Activated naive CD4-positive, alpha-beta T cell treated with Interleukin-2 at 50 U/mL for 16 hours (primary cell): ENCODE measurements at places on chromosomes 7 and 10.

GRCh38 chr10:11424456-11425295, 186.8 kb downstream of the USP6NL start:
- no peak for DNase-seq

GRCh38 chr7:46157404-46157803, 236.3 kb upstream of the IGFBP3 start:
- DNase-seq, result no peak

GRCh38 chr10:42734536-42734935, 48.1 kb upstream of the BMS1 start:
- DNase-seq, result no peak

DNA sequence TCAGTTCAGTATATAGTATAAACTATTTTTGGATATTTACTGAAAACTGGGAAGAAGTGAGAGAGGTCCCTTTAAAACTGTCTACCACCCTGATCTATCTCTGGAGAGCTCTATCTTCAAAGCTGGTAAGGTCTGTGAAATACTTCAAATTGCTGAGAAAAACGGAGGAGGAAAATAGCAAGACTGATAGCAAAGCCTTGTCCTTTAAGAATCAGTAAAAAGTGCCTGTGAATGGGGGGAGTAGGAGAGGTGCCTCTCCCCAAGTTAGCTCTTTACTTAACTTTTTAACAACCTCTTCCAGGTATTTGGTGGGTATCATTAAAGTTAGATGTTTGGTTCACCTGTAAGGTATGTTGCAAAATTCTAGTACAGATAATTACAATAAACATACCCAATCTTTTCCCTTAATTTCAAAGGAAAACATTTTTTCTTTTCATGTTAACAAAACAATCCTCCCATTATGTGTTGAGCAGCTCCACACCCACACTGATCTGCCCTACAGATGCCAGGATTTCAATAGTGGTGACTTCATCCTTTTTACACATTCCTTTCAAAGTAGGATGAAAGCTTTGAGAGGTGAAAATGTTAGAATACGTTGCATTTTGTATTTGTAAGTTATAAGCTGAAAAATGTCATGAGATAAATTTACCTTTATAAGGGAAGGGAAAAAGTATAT, 149.2 kb downstream of the CRPPA start:
- DNase-seq, result no peak

GRCh38 chr10:110617425-110618229, 26.5 kb upstream of the RBM20 start:
- DNase-seq, result no peak

- DNase-seq, result no peak
These were observed 30.5 kb upstream of the ZRANB1 start for GRCh38 chr10:124911124-124912067.

- DNase-seq, result peak; percentile 55
These were observed 102.7 kb downstream of the FAM53B start for GRCh38 chr10:124641282-124642087.

DNA sequence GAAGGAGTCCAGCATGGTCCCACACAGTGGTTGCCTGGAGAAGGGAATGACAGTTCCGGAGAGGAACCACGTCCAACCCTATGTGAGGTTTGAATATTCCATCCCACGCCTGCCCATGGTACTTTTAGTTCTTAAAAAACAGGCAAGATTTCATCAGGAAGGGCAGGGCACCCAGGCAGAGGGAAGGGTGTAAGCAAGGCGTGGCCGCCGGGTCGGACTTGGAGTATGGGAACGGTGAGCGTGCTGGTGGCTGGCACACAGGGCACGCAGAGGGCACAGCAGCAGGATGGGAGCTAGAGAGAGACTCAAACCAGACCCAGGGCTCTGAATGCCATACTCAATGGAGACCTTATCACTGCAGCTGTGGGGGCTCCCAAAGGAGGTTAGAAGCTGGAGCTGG, 34.3 kb downstream of the FAM53B start:
- no peak for DNase-seq

DNA sequence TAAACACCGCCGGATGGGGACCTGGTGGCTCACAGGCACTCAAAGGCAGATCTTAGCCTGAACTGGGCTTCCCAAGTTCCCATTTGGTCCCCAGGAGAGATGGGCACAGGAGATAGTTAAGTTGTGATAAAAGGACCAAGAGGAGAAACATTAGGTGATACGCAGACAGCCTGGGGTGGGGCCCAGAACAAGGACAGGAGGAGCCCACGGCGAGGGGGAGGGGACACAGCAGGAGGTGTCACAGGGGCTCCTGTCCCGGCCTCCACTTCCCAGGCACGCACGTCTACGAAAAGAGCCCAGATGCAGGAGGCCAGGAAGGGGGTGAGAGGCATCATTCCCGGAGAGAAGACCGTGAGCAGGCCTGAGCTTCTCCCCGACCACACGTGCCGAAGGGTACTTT, 16.3 kb upstream of the DNAAF5 start:
- no peak for DNase-seq

DNA sequence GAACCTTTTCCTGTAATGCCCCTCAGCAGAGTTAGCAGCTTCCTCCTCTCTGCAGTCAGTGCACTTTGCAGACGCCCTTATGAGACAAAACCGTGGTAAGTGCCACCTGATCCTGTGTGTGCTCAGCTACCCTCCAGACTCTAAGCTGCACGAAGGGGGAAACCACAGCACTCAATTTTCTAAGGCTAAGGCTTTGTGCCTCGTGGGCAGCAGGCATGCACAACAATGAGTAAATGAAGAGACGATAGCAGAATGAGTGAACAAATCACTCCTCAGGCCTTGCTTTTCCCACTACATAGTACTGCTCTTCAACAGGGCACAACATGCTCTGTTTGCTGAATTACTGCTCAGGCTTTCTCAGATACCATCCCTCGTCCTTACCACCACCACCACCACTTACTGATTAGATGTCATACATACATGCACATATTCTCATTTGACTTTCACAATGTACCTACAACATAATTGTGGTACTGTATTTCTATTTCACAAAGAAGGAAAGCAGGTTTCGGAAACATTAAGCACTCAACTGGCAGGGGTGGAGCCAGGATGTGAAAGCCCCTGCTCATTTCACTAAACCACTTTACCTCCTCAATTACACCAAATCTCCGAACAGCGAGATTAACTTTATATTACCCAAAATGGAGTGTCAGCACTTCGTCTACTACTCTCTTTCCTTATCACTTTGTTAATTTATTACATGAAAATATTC, 85.4 kb downstream of the ICA1 start:
- peak; percentile 63 for DNase-seq

DNA sequence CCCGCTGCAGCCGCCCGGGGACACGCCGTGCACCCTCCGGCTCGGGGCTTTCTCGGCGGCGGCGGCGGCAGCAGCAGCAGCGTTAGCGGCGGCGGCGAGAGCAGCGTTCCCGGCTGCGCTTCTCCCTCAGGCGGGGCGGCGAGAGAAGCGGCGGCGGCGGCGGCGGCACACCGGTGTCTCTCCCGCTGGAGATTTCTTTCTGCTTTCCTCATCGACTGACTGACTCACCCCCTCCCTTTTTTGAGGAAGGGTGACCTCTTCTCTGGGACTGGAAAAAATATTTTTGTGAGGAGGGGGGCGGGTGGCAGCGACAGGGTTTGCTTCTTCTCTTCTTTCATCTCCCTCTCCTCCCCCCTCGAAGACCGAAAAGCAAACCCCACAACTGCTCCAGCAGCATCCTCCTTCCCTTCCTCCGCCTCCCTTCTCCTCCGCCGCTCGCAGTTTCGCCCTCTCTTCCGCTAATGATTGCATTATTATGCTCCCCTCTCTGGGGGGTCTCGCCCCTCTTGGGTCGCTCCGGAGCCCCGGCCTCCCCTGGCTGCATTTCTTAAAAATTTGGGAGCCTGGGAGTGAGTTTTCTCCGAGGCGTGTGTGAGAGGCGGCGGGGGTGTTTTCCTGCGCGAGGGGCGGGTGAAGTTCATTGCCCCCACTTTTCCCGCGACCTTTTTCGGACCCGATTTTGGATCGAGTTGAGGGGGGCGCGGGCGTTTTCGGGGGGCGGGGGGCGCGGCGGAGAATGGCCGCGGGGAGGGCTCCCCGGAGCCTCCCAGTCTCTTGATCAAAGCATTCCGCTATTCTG, 411 bp downstream of the AUTS2 start:
- DNase-seq, result no peak

- no peak for DNase-seq
These were observed 478.6 kb downstream of the LRMDA start for GRCh38 chr10:75910032-75910431.

DNA sequence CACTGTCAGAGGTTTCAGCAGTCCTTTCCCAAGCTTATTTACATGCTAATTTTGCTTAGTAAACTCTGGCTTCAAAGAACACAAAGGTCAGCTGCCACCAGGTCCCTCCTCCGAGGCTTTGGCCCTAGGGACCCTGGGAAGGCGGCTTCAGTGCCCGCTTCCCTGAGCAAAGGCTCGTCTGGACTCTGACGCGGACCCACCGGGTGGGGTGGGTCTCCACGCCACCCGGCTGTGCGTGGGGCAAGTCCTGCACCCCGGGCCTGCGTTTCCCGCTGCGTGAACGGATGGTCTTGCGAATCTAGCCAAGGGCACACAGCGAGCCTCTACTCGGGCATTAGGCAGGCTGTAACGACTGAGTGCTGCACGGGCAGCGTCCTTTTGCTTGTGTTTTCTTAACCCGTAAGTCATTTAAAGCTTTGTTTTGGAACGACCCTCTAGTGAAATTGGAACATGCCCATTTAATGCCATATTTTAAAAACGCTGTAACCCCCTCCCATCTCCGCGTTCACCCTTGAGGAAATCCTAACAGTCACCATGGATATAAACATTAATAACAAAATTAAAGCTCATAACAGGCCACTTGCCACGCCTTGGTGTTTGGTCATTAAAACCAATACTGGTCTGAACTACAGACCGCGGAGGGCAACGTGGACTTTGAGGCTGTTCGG, 828 bp downstream of the BNIP3 start:
- DNase-seq, result no peak

DNA sequence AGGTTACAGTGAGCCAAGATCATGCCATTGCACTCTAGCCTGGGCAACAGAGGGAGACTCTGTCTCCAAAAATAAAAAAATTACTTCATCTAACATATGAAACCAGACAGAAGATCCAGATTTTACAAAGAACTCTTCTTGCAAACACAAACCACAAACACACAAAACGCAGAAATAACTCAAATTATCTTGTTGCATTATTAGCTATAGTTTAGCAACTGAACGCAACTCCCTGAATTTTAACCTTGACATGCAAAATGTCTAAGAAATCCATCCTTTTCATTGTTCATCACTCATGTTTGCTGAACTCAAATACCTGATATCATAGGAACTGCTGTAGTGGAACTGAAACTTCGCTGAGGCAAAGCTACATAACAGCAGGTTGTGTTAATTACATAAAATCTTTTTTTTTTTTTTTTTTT, 64.1 kb downstream of the MICU1 start:
- DNase-seq, result no peak

DNA sequence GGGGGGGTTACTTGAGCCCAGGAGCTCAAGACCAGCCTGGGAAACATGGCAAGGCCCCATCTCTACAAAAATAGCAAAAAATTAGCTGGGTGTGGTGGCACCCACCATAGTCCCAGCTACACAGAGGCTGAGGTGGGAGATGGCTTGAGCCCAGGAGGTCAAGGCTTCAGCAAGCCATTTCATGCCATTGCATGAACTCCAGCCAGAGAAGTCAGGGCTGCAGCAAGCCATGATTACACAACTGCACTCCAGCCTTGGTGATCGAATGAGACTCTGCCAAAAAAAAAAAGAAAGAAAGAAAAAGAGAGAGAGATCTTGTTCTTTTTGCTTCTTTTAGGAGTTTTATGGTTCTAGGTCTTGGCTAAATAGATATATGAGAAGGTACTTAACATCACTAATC, 200.2 kb upstream of the PHYHIPL start:
- DNase-seq, result no peak

DNA sequence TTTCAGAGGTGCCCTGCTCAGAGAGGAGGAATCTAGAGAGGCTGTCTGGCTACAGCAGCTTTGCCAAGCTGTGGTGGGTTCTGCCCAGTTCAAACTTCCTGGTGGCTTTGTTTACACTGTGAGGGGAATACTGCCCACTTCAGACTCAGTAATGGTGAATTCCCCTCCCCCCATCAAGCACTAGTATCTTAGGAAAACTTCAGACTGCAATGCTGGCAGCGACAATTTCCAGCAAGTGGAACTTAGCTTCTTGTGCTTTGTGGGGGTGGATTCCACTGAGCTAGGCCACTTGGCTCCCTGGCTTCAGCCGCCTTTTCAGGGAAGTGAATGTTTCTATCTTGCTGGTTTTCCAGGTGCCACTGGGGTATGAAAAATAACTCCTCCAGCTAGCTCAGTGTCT, 42.8 kb downstream of the CYP2C8 start:
- DNase-seq, result no peak

GRCh38 chr10:22246680-22247391, 29.0 kb upstream of the EBLN1 start:
- peak; percentile 50 for DNase-seq

DNA sequence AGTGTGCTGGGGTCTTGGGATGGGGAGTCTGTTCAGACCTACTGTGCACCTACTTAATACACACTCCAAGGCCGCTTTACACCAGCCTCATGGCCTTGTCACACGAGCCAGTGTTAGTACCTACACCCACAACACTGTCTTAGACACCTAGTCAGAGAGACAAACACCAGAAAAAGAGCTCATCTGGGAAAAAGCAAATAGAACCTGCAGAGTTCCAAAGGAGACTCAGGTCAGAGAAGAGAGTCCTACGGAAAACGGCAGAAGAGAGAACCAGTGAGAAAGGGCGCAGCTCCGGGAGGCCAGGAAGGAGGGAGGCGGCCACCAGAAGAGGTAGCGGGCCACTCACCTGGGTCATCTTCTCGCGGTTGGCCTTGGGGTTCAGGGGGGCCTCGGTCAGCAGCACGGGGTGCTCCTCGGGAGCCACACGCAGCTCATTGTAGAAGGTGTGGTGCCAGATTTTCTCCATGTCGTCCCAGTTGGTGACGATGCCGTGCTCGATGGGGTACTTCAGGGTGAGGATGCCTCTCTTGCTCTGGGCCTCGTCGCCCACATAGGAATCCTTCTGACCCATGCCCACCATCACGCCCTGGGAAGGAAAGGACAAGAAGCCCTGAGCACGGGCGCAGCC, 105.3 kb upstream of the TNRC18 start:
- no peak for DNase-seq

- no peak for DNase-seq
These were observed 33.7 kb downstream of the SCRN1 start for GRCh38 chr7:29955799-29956486.

GRCh38 chr7:30029696-30030095, 1.5 kb downstream of the PLEKHA8 start:
- DNase-seq, result peak; percentile 10

- no peak for DNase-seq
These were observed 26.4 kb upstream of the JAKMIP3 start for GRCh38 chr10:132039371-132039770.

GRCh38 chr10:7407368-7408290, 3.2 kb downstream of the SFMBT2 start:
- DNase-seq, result peak; percentile 29

DNA sequence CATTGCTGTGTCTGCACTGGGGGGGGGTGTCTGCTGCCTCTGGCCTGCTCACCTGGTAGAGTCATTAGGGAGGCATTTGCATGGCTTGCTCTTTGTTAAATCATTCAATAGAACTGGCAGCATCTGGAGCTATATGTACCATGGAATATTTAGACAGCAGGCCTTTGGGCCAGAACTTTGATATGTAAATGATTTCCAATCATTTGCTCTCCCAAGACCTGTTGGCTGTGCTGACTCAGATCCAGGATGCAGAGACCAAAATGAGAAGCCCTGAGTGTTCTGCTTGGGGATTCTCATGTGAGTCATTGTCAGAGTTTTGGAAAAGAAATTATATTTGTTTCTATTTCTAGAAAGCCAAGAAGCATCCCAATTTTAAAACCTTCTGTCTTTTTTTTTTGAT, 257.6 kb upstream of the IGFBP3 start:
- DNase-seq, result no peak

- DNase-seq, result no peak
These were observed 258.9 kb downstream of the SUGCT start for GRCh38 chr7:40393660-40394059.

GRCh38 chr10:129744134-129745111, 219.7 kb downstream of the EBF3 start:
- no peak for DNase-seq
